ENCODE measurements at places on chromosomes 6 and 20.
A peak's percentile ranks its signal among the peaks of the same experiment; 100 is the strongest.

DNA sequence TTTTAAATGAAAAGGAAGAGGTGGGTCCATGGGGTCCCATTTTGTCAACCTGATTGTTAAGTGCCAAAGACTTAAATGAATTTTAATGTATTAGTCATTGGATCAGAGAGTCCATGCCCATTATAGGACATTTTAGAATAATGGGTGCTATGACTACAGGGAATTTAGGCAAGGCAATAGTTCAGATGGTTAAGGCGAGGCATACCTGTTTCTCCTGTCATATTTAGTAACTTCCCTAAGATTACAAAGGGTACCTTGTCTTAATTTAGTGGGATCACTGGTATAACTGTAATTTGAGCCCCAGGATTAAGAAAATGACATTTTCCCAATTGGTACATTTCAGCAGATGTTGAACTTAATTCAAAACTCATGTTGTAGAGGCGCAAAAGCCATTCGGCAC lies 88.7 kb upstream of the RNF24 start:
- no peak for DNase-seq

- no peak for DNase-seq
Measured at GRCh38 chr6:5234874-5235273, 25.9 kb downstream of the LYRM4 start.

DNA sequence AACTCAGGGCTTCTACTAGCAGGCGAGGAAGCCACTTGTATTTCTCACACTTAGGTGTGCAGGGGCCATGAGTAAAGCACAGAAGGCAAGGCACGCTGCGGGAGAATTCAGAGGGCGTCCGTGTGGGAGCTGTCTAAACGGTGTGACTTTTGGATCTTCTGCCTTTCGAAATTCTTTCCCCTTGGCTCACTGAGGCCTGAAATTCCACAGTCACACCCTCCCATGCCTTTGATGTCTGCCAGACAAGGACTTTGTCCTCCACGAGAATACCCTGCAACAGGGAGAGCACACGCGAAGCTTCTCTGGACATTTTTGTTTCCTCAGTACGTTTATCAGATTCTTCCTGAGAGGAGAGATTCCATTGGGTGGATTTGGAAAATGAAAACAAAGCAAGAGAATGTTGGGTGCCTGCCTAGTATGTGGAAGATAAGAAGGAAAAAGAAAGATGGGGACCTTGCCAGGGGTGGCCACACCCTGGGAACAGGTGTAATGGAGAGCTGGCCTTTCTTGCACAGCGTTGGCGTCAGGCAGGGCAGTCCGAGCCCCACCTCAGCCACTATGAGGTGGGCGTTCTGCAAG lies 235.7 kb downstream of the MYLK4 start:
- peak; percentile 74 for DNase-seq

- DNase-seq: no peak
Measured at GRCh38 chr20:1897541-1897940, 2.3 kb downstream of the SIRPA start.

GRCh38 chr6:49913636-49914375 lies 47.5 kb upstream of the CRISP1 start:
- no peak for DNase-seq

DNA sequence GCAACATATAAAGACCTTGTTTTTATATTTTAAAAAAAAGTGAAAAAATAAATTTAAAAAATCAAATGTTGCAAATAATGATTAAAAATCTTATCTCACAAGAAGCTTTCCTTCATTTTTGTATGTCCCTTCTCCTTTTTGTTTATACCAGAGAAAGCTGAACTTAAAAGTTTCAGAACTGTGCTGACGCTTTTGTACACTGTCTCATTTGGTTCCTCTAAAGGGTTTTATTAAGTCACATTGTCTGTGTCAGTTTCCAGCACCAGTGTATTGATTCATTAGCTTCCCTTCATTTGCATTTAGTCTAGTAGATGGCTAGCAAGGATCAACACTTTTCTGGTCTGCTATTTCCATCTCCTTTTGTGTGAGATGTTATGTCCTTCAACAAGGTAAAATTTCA lies 6.7 kb downstream of the PCED1A start:
- DNase-seq: no peak

- DNase-seq: no peak
Measured at GRCh38 chr6:43758617-43759050, 11.4 kb upstream of the VEGFA start.

DNA sequence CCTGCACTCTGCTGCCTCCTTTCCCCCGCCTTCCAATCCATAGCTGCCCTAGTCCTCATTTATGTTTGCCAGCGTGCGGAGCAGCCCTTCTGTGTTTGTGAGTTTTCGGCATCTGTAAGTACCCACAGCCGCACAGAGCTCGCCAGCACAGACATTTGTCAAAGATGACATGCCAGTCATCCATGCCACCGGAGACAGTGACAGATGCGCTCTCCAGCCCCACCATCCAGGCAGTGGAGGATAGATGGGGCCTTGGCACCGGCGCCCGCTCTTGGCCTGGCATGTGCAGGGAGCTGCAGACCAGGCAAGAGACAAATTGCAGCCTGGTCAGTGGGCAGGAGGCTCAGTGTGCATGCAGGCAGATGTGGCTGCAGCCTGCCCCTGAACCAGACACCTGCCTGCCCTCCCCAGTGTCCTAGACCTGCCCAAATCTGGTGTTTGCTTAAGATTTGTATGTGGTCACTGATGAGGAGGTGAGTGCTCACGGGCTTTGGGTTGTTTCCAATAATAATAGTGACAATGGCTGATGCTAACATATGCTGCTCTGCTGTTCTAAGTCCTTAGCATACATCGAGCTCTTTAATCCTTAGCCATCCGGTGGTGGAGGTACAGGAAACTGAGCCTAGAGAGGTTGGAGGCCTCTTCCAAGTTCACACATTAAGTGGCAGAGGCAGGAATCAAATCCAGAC lies 78.1 kb downstream of the UNC5CL start:
- DNase-seq: peak; percentile 20

DNA sequence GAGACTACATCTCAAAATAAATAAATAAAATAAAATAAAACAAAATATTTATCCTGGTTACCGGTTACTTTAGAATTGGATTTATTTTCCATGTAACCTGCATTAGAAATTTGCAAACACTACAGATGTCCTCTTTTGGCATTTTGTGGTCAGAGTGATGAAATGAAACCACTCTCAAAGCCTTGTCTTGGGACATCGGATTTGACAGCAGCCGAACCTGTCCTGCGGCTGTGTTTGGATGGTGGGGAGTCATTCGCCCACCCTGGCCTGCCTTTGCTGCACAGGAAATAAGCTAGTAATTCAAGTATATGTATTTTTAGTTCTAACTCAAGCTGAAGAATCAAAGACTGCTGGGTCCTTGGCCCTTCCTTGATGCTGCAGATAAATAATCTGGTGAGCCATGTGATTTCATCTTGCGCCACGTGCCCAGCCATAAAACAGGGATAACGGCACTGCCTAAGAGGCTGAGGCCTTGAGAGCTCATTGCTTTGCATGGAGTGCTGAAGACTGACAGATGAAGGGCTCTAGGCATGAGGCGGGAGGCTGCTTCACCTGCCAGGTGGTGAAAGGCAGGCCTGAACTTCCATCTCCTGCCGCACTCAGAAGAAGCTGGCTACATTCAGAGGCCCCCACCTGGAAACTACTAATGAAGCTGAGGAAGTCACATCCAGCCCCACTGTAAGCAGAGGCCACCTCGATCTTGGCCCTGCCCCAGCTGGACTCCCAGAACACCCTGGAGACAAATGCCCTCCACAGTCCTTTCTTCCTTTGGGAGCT lies 76.9 kb downstream of the NOL4L start:
- DNase-seq: no peak

- no peak for DNase-seq
Measured at GRCh38 chr6:157169656-157170055, 153.7 kb downstream of the TMEM242 start.

DNA sequence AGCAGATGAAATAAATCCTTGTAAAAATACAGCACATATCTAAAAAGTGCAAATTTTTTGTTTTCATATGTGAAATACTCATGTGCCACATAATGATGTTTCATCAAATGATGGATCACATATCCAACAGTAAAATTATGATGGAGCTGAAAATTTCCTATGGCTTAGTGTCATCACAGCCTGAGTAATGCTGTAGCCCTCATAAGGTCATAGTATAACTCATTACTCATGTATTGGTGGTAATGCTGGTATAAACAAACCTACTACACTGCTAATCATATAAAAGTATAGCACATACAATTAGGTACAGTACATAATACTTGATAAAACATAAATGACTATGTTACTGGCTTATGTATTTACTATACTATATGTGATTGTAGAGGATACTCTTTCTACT lies 12.9 kb downstream of the TSPYL1 start:
- DNase-seq: no peak

GRCh38 chr6:130313206-130313605 lies 52.6 kb upstream of the TMEM200A start:
- DNase-seq: no peak

- DNase-seq: no peak
Measured at GRCh38 chr20:22910287-22910852, 124.7 kb upstream of the SSTR4 start.

- peak; percentile 13 for DNase-seq
Measured at GRCh38 chr20:38337561-38338140, 8.6 kb upstream of the LBP start.

GRCh38 chr6:145086197-145086596 lies 649.1 kb downstream of the EPM2A start:
- no peak for DNase-seq

DNA sequence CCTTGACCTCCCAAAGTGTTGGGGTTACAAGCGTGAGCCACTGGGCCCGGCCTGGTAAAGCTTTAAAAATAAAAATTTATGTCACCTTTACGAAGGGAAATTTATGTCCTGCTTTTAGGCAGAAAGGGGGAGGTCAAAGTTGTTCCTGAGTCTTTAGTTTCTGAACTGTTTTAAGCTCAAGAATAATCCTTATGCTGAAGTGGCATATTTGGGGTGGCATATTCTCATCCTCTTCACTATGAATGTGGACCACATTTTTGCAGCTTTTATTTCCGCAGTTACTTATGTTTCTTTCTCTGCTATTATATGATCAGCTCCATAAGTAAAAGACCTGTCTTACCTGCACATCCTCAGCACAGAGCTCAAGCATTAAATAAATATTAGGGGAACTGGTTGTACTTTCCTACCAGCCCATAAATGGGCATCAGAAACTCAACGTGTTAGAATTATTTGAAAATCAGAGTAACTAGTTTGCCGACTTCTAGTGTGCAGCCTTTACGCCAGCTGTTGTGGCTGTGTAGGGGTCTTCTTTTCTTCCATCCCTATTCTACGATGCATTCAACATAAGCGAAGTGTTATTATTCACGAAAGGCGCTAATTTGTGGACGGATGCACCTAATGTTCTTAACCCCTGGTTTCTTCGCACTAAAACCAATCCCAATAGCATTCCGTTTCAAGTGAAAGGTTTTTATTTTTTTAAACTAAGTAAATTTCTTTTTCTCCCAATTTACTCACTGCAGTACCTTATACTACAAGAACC lies 867 bp upstream of the AKAP7 start:
- DNase-seq: no peak

- DNase-seq: peak; percentile 66
Measured at GRCh38 chr20:6976106-6976900, 208.8 kb downstream of the BMP2 start.

DNA sequence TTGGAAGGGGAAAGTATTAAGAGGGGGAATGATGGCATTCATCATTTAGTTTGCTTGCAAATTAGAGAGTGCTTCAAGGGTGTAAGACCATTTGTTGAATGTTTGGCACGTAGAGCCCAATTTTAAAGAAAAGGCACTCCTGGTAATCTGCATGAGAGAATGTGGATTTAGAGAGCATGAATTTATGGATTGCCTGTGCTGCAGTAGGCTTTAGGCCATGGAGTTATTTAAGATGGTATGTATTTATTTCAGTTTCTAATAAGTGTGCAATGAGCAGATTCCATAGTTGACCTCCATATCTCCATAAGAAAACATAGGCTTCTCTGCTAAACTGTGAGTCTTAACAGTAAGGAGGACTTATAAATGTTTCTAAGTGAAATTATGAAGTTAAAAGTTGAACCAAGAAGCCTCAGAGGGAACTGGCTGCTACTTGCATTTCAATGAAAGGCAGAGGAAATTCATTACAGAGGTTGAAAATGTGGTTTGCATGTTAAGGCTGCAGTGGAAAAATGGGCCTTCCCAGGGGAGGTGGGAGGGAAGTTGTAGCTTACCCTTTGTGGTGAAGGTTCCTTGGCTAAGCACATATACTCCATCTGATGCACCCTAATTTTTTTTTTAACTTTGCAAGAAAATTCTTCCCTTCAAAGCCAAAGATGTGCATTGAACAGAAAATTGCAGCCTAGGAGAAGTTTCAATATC lies 134.2 kb downstream of the CARMIL1 start:
- no peak for DNase-seq

DNA sequence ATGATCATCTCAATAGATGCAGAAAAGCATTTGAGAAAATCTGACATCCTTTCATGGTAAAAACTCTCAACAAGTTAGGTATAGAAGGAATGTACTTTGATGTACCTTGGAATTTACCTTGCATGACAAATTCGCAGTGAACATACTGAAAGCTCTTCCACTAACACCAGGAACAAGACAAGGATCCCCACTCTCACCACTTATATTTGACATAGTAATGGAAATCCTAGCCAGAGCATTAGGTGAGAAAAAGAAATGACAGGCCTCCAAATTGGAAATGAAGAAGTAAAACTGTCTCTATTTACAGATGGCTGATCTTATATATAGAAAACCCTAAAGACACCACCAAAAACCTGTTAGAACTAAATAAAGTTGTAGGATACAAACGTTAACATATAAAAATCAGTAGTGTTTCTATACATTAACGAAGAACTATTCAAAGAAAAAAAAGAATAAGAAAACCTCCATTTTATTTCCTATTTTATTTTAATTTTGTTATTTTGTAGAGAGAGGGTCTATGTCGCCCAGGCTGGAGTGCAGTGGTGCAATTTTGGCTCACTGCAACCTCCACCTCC lies 26.9 kb downstream of the PCNA start:
- DNase-seq: no peak

- no peak for DNase-seq
Measured at GRCh38 chr6:119052987-119053386, 25.5 kb downstream of the FAM184A start.

- no peak for DNase-seq
Measured at GRCh38 chr20:17580895-17581294, 11.0 kb downstream of the DSTN start.

- DNase-seq: no peak
Measured at GRCh38 chr6:137871831-137872454, 4.9 kb downstream of the TNFAIP3 start.

DNA sequence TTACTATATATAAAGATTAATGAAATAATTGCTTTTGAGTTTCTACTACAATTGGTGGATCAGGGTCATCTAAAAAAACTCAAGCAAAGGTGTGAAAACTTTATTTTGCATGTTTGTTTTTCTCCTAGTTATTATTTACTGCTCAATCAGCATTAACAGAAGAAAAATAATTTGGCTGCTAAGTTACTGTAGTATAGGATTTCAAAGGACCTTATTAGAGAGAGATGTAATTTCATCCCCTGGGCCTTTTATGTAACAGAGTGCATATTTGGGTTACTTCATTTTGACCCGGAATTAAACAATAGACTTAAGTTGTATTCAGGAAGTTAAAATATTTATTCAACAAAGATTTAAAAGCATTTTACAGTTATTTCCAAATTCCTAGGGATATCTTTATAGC lies 49.8 kb downstream of the EYA4 start:
- no peak for DNase-seq

All from renal cortical epithelial cell (primary cell).